ENCODE measurements at places on chromosomes 13 and 19. TPM values are rescaled to one million over a fixed set of nuclear protein-coding genes. Genes with fewer than 3 reads are reported as not detected.

Gene TJP3
- total RNA-seq: 0.86 TPM

- no peak overlapping the region for H3K4me3 ChIP-seq
- no peak overlapping the region for H3K27ac ChIP-seq
- no peak for DNase-seq
- peaks cover 5% of the 10 kb centered on the region for H3K4me1 ChIP-seq
- no peaks in the 10 kb centered on the region for H3K36me3 ChIP-seq
These were observed 68.8 kb downstream of the DOCK9 start for GRCh38 chr13:98909016-98909415.

Gene KLK11
- not detected for total RNA-seq

DNA sequence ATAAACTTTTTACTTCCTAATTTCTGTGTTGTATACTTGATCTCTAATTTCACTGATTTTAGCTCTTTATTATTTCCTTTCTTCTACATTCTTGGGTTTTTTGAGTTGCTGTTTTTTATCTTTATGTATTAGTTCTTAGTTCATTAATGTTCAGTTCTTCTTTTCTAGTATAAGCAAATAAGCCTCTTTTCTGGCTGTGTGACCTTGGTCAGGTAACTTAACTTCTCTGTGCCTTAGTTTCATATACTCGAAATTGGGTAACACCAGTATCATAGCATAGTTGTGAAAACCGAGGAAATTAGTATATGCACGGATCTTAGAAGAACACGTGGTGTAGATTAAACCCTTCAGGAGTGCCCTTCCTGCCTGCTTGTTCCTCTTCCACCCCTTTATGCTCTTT is 130.2 kb upstream of the C1QTNF9B start:
- no peaks in the 10 kb centered on the region for H3K36me3 ChIP-seq
- H3K4me3 ChIP-seq: no peak overlapping the region
- H3K27me3 ChIP-seq: peaks cover 14% of the 10 kb centered on the region
- DNase-seq: no peak

DNA sequence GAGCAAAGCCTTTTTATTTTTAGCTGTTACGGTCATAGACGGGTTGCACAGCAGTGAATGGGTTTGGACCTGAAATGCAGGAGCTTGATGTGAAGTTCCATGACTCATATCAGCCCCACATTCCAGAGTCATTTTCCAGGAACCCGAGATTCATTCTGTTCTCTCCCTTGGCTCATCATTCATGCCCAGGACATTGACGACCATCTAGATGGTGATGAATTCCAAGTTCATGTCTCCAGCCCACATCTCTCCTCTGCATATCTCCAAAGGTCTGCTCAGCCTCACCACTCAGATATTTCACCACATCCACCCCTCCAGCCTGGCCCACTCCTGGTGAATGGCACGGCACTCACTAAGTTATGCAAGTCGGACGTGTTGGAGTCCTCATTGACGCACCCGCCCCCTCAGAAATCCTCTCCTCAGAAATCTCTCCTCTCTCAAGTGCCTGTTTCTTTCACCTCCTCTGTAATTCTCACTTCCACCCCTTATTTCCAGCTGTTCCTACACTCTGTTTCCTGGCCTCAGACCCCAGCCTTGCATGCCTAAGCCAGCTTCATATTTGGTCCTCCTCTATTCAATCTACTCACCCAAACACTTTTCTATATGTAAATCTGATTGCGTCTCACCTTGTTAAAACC is 83.1 kb downstream of the ALOX5AP start:
- H3K27ac ChIP-seq: no peak overlapping the region
- H3K27me3 ChIP-seq: peaks cover 17% of the 10 kb centered on the region
- peaks cover 3% of the 10 kb centered on the region for H3K4me1 ChIP-seq
- no peak for DNase-seq
- no peak overlapping the region for H3K4me3 ChIP-seq

Gene CGB5
- not detected for total RNA-seq

DNA sequence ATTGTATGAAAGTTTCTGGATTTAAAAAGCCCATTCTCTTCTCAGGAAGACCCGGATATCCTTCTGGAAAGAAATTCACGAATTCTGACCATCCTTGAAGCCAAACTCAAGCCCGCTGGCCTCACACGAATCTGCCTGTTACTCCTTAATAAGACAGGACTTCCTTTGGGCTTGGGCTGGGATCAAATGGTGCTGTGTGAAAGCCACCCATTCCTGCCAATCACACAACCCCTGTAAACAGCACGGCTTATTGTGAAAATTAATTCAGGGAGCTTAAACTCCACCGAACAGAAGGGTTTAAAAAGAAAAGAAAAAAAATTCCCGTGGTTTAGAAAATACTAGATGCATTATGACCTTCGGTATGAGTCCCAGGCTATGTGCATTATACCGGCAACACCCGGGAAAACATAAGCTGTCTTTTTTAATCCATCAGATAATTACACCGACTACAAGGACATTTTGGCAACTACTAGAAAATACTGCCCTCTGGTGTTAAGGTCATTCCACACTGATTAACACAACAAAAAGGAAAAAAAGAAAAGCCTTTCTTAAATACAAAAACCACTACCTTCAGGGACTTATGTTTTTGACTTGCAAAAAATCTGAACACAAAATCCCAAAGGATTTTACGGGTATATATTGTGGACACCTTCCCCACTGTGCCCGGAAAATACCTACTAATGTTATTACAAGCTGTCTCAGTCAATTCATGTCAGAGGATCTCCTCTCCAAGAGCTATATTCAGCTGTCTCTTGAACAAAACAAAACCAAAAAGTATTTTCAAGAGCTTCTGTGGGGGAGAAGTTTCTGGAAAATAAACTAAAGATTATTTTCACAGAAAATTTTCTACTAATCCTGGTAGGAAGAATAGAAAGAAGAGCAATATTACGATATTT is 76.0 kb upstream of the LSM14A start:
- H3K4me3 ChIP-seq: no peak overlapping the region
- H3K27me3 ChIP-seq: peaks cover 17% of the 10 kb centered on the region
- H3K27ac ChIP-seq: no peak overlapping the region
- H3K4me1 ChIP-seq: no peaks in the 10 kb centered on the region
- no peak for DNase-seq

DNA sequence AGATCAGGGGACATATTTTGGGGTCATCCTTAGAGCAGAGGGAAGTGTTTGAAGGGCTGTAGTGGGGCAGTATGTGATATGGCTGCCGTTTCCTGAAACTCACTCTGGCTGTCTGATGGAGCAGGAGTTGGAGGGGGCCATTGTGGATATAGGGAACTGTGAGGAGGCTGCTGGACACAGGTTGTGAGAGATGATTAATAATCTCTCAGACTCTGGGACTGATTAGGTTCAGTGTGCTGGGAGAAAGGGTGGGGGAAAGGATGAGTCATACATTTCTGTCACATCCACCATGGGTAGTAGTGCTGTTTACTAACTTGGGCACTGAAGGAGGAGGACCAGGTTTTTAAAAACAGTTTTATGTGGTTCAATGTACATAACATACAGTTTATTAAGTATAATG is 4.8 kb downstream of the B3GLCT start:
- H3K4me3 ChIP-seq: no peak overlapping the region
- no peaks in the 10 kb centered on the region for H3K36me3 ChIP-seq
- no peaks in the 10 kb centered on the region for H3K27me3 ChIP-seq
- DNase-seq: no peak
- no peak overlapping the region for H3K27ac ChIP-seq
